ENCODE measurements at places on chromosomes 6 and 20.
A peak's percentile ranks its signal among the peaks of the same experiment; 100 is the strongest.

DNA sequence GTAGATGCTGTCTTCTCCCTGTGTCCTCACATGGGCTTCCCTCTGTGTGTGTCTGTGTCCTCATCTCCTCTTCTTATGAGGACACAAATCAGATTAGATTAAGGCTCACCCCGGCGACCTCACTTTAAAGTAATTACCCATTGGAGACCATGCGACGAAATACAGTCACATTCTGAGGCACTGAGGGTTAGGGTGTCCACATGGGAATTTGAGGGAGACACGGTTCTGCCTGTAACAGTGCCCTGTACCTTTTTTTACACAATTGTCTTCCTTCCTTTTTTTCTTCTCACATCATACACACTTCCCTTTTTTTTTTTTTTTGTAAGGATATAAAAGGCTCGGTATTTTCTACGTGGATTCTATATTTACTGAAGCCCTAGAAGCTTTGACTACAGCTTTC is 48.9 kb downstream of the DEK start:
- DNase-seq, result no peak
- H3K4me1 ChIP-seq, result no peaks in the 10 kb centered on the region
- no peaks in the 10 kb centered on the region for H3K27me3 ChIP-seq
- no peak overlapping the region for H3K4me3 ChIP-seq
- H3K36me3 ChIP-seq, result no peaks in the 10 kb centered on the region

GRCh38 chr6:25697537-25698340 is 45.7 kb downstream of the SCGN start:
- H3K4me1 ChIP-seq, result no peaks in the 10 kb centered on the region
- H3K36me3 ChIP-seq, result no peaks in the 10 kb centered on the region
- no peak overlapping the region for H3K4me3 ChIP-seq
- no peak overlapping the region for H3K27ac ChIP-seq
- no peak for DNase-seq

DNA sequence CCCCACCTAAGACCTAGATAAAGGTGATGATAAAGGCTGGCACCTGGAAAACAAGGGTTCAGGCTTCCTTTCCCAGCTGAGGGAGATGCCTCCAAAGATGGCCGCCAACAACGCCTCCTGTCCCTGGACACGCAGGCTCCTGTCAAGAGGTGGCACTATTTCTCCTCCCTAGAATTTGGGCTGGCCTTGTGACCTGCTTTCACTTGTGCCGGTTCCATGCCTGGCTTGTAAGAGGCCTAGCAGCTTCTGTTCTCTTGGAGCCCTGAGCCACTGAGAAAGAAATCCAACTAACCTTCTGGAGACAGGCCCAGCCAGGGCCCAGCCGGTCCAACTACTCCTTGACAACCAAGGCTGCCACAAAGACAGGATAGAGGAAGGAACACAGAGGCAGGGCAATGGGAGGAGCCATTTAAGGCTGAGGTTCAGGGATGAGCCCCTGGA is 60.2 kb upstream of the RALY start:
- no peaks in the 10 kb centered on the region for H3K36me3 ChIP-seq
- H3K27ac ChIP-seq, result no peak overlapping the region
- H3K27me3 ChIP-seq, result no peaks in the 10 kb centered on the region
- no peaks in the 10 kb centered on the region for H3K4me1 ChIP-seq
- no peak overlapping the region for H3K4me3 ChIP-seq

GRCh38 chr6:80433010-80433672 is 326.7 kb downstream of the BCKDHB start:
- H3K4me1 ChIP-seq, result no peaks in the 10 kb centered on the region
- H3K27ac ChIP-seq, result no peak overlapping the region
- H3K36me3 ChIP-seq, result no peaks in the 10 kb centered on the region
- H3K27me3 ChIP-seq, result no peaks in the 10 kb centered on the region
- H3K4me3 ChIP-seq, result no peak overlapping the region

DNA sequence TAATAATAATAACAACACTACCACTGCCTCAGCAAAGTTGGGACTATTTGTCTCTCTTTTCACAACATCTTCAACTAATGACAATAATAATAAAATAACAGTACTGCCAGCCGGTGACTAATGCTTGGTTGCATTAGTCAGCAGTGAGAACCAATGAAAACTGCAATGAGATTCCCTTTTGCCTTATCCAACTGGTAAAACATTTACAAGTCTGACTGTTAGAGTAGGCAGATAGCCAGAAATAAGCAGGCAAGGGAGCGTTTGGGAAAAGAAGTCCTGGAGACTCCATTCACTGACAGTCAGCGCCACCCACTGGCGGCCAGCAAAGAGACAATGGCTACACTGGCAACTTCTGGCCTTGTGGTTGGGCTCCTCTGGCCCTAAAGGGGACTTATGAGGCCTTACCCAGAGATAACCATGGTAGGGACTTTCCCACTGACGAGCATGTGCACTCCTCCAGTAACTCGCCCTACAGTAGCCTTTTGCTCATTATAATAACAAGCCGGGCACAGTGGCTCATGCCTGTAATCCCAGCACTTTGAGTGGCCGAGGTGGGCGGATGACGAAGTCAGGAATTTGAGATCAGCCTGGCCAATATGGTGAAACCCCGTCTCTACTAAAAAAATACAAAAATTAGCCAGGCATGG is 3.4 kb upstream of the NSFL1C start:
- H3K36me3 ChIP-seq, result no peaks in the 10 kb centered on the region
- DNase-seq, result peak; percentile 91
- H3K4me3 ChIP-seq, result no peak overlapping the region
- peaks cover 24% of the 10 kb centered on the region for H3K4me1 ChIP-seq
- no peaks in the 10 kb centered on the region for H3K27me3 ChIP-seq

GRCh38 chr6:86685230-86685797 is 252.0 kb upstream of the HTR1E start:
- H3K27me3 ChIP-seq, result no peaks in the 10 kb centered on the region
- no peak overlapping the region for H3K4me3 ChIP-seq
- no peak overlapping the region for H3K27ac ChIP-seq
- H3K4me1 ChIP-seq, result no peaks in the 10 kb centered on the region
- H3K36me3 ChIP-seq, result no peaks in the 10 kb centered on the region
- no peak for DNase-seq

DNA sequence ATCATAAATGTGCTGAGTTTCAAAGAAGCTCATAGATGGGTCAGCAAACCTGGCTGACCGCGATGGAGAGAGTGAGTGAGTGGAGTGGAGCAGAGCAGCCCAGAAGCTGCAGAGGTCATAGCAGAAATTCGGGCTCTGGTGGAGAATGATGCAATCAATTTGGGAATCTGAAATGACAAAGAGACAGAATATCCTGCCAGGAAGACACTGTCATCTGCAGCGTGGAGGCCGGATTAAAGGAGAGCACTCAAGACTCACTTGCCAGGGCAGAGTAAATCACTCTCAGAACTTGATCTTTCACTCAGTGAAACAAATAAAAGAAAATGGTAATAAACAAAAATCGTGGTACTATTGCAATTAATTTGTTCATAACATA is 109.6 kb upstream of the RREB1 start:
- no peak overlapping the region for H3K4me3 ChIP-seq
- no peak for DNase-seq
- H3K36me3 ChIP-seq, result no peaks in the 10 kb centered on the region

DNA sequence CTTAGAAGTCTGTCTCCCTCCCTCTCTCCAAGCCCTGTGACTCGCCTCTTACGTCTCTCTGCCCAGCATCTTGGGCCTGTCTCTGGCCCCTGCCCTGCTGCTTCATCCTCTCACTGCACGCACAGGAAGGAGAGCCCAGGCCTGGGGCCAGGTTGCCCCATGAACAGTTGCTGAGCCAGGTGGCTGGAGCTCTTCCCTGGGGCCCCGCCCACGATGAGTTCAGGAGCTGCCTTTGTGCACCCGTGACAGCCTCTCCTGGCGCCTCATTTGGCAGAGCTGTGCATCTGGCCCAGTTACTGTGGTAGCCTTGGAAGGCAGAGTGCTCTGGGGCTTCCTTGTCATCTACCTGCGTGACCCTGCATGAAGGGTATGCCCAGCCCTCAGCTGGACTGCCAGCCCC is 44.5 kb downstream of the SLC52A3 start:
- no peak overlapping the region for H3K27ac ChIP-seq
- no peaks in the 10 kb centered on the region for H3K36me3 ChIP-seq
- DNase-seq, result no peak
- H3K4me1 ChIP-seq, result no peaks in the 10 kb centered on the region
- no peak overlapping the region for H3K4me3 ChIP-seq

GRCh38 chr20:20736303-20736702 is 23.9 kb upstream of the RALGAPA2 start:
- H3K27me3 ChIP-seq, result no peaks in the 10 kb centered on the region
- no peaks in the 10 kb centered on the region for H3K36me3 ChIP-seq
- no peak overlapping the region for H3K27ac ChIP-seq
- no peak for DNase-seq
- H3K4me3 ChIP-seq, result no peak overlapping the region

GRCh38 chr20:56469077-56469449 is 636 bp downstream of the RTF2 start:
- peak overlapping the region; percentile 46 for H3K27ac ChIP-seq
- peaks cover 5% of the 10 kb centered on the region for H3K4me1 ChIP-seq
- no peaks in the 10 kb centered on the region for H3K27me3 ChIP-seq
- H3K36me3 ChIP-seq, result peaks cover 9% of the 10 kb centered on the region
- DNase-seq, result no peak

DNA sequence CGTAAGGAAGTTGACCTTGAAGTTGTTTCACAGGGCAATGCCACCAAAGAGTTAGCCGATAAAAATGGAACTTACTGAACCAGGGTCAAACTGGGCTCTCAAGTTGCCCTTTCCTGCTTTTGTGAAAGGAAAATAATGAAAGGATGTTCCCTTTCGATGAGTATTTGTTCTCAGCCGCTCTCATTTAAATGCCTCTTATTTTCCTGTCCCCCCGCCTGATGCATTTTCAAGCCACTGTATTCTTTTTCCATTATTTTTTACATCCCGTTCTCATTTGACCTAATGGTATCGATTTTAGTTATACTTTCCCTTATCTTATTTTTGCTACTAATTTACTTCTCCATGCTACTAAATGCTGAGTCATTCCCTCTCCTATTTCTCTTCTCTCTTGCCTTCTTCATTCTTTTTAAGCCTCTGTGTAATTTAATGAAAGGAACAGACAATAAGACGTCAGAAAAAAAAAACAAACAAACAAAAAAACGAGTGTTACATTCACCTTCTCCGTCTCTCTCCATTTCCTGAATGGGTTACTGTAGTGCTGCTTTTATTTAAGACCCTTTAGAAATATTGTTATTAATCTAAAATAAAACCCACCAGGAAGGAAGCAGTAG is 655 bp upstream of the NDUFAF4 start:
- H3K27me3 ChIP-seq, result no peaks in the 10 kb centered on the region
- H3K27ac ChIP-seq, result peak overlapping the region; percentile 80
- H3K4me1 ChIP-seq, result no peaks in the 10 kb centered on the region

GRCh38 chr20:22584922-22585785 is 782 bp upstream of the FOXA2 start:
- peak overlapping the region; percentile 42 for H3K4me3 ChIP-seq
- peak overlapping the region; percentile 89 for H3K27ac ChIP-seq
- H3K4me1 ChIP-seq, result peaks cover 4% of the 10 kb centered on the region

DNA sequence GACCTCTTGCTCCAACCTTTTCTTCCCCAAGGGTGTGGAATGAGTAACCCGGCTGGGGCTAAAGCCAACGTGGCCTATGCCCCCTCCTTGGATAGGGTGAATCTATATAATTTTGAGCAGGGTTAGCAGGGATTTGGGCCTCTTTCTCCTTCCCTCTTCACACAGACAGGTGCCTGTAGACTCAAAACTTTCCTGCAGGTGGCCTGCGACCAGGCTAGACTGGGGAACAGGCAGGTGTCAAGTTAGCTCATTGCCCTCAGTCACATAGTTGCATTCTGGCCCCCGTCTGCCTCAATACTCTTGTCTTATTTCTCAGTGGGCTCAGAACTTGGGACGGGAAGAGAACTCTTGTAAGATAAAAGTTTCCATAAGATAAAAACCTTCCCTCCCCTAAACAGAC is 243.0 kb downstream of the ATXN1 start:
- H3K27me3 ChIP-seq, result no peaks in the 10 kb centered on the region
- no peak overlapping the region for H3K27ac ChIP-seq
- DNase-seq, result no peak

DNA sequence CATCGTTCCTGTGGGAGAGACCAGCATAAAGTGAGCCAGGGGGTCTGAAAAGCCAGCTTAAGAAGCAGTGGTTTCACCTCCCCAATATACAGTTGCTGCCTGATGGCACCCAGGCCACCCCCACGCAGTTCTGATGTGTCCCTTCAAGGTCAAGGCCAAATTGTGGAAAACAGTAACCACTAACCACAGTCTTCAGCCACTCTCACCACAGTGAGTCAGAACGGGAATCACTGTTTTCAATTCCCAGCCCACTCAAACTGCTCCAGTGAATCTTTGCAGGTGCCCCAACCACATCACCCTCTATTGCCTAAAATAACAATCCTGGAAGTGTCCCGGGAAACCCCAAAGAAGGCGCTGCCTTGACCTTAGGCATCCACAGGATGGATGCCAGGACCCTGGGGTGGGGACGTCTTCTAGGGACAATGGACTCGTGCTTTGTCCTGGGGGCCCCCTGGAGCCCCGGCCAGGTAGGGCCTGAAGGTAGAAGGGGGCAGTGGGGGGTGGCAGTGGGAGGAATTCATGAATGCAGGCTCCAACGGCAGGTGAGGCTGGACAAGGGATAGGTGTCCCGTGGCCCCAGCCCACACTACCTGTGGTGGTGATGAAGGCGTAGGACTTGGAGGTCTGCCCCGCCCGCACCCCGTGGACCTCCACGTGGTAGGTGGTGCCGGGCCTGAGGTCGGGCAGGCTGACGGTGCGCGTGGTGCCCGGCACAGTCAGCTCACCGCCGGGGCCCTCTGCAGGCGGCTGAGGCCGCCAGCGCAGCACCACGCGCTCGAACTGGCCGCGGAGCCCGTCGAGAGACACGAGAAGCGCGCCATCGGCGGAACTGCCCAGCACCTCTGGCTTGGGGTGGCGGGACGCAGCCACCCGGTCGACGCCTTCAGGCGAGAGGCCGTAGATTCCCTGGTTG is 22.2 kb downstream of the TNXB start:
- H3K27me3 ChIP-seq, result no peaks in the 10 kb centered on the region
- no peaks in the 10 kb centered on the region for H3K36me3 ChIP-seq
- no peak overlapping the region for H3K27ac ChIP-seq
- no peak for DNase-seq

DNA sequence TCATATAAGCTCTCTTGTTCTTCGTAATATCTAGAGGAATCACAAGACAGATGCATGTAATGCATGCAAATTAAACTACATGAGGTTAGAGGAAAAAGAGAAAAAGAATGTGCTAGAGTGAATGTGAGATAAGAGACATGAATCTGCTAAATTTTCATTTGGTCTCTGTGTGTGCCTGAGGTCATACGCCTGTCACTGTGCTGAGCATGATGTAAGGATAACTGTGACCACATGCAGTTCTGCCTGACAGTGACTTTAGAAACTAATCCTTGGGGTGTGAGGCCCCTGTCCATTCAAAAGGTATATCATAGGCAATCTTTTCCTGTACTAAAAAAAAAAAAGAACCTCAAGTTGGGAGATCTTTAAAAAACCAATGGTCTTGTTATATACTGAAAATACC is 70.6 kb downstream of the SHPRH start:
- no peaks in the 10 kb centered on the region for H3K4me1 ChIP-seq
- no peaks in the 10 kb centered on the region for H3K27me3 ChIP-seq
- DNase-seq, result no peak
- no peak overlapping the region for H3K27ac ChIP-seq
- no peak overlapping the region for H3K4me3 ChIP-seq
